ENCODE measurements at places on chromosomes 16 and 17.

DNA sequence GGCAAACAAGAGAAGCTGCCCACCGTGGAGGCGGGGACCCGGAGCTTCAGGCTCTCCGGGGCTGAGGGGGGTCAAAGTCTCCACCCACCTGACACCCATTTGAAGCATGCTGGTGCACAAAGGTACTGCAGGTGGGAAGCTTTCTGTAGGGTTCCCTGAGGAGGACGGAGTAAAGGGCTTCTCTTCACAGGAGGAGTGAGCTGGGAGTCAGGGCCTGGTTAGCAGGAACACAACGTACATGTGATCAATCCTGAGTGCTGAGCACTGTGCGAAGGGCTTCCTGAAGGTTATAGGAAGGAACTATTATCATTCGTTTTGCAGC is 252.9 kb upstream of the RPL38 start:
- no peak for DNase-seq

DNA sequence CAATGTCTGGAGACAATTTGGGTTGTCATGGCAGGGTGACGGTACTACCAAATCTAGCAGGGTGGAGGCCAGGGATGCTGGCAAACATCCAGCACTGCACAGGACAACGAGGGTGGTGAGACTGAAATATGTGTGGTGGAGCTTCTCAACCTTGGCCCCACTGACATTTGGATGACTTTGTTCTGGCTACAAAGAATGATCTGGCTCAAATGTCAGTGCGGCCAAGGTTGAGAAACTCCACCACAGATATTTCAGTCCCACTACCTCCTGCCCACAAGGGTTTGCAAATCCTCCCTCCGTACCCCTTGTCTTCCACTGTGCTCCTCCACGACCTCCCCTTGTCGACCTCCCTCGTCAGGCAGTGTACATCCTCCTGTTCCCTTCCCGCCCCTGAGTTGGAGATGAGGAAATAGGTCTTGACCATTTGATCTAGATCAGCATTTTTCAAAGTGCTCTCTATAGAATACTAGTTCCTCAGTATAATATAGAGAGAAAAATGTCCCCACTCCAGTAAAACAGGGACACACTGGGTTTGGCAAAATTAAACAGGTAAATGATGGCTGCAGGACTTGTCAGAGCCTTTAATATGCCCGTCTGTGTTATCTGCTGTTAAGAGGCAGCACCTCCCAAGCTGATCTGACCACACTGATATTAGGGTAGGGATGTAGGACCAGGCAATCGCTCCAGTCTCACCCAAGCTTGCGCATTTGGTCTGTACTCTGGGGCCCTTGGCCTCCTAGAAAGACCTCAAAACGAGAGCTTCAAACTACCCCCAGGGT is 6.8 kb downstream of the OSGIN1 start:
- no peak for DNase-seq

GRCh38 chr16:1734123-1734522 is 28.1 kb downstream of the MAPK8IP3 start:
- DNase-seq, result no peak

DNA sequence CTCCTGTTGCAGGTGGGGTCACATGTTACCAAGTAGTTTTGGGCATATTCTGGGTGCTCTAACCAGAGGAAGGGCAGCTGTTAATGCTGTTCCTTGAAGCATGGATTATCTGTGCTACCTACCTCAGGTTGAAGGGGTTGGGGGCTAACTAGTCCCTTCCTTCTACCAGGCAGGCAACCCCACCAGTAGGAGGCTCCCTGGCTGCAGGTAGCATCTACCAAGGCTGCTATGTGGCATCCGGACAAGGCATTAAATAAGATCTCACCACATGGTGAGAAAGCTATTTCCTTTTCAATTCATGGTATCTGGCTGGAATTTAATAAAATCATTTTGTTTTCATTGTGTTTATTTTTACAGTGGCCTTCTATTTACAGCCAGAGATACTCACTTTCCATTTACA is 62.5 kb downstream of the CACNG3 start:
- DNase-seq, result no peak

GRCh38 chr17:79935197-79935885 is 96.1 kb upstream of the CBX4 start:
- no peak for DNase-seq

GRCh38 chr16:66337463-66338188 is 28.9 kb upstream of the CDH5 start:
- no peak for DNase-seq

All from HFF-Myc (cell line).